ENCODE measurements at places on chromosomes 3 and 15. TPM values are rescaled to one million over a fixed set of nuclear protein-coding genes. Genes with fewer than 3 reads are reported as not detected.

DUOX2 gene
- 0.06 TPM for total RNA-seq

GOLGB1 gene
- 49.3 TPM for total RNA-seq

C2CD4A gene
- total RNA-seq = 0.11 TPM

SLC2A2 gene
- total RNA-seq = not detected

DNA sequence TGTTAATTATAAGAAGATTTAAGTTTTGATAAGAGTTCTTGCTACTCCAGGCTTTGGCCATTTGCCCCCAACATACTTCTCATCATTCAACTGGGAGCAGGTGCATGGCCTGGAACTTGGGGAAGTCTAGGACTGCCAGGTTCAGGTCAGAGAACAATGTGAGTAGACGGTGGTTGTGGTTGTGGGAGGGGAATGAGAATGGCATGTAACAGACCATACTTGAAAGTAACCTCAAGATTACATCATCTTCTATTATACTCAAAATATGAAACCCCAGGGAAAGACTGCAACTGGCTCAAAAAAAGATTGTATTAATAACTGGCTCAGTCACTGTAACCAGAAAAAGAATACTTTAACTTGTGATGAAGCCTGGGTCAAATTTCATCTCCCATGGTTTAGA, 364.9 kb upstream of the DPPA4 start:
- DNase-seq = no peak
- no peaks in the 10 kb centered on the region for H3K27me3 ChIP-seq
- H3K4me3 ChIP-seq = no peak overlapping the region
- H3K4me1 ChIP-seq = no peaks in the 10 kb centered on the region

GRCh38 chr15:73601451-73602445, 31.4 kb downstream of the NPTN start:
- no peaks in the 10 kb centered on the region for H3K36me3 ChIP-seq
- no peaks in the 10 kb centered on the region for H3K27me3 ChIP-seq
- no peak for DNase-seq
- H3K27ac ChIP-seq = no peak overlapping the region
- no peak overlapping the region for H3K4me3 ChIP-seq
- peaks cover 29% of the 10 kb centered on the region for H3K4me1 ChIP-seq

GRCh38 chr3:114857299-114857701, 289.8 kb downstream of the ZBTB20 start:
- no peak overlapping the region for H3K4me3 ChIP-seq
- no peaks in the 10 kb centered on the region for H3K36me3 ChIP-seq
- DNase-seq = no peak
- H3K27ac ChIP-seq = no peak overlapping the region

GRCh38 chr3:11381141-11381540, 108.9 kb downstream of the ATG7 start:
- H3K4me3 ChIP-seq = no peak overlapping the region
- H3K27ac ChIP-seq = no peak overlapping the region
- H3K27me3 ChIP-seq = no peaks in the 10 kb centered on the region
- H3K36me3 ChIP-seq = peaks cover 5% of the 10 kb centered on the region
- no peaks in the 10 kb centered on the region for H3K4me1 ChIP-seq
- DNase-seq = no peak

DNA sequence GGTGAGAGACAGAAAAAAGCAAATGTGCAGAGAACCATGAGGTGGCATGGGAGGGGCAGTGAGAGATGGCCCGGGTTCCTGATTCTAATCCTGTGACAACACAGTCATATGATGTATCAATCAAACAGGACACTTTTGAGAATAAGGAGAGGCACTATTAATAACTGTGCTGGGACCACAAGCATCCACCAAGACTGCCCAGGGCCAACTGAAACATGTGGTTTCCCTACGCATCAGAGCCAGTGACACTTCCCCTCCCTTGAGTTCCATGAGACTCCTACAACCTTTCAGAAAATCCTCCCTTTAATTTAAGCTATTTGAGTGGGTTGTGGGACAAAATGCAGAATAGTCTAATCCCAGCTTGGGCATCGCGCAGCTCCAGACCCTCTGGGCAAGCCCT, 17.4 kb downstream of the SH3BP5 start:
- peak overlapping the region; percentile 18 for H3K27ac ChIP-seq
- peaks cover 3% of the 10 kb centered on the region for H3K36me3 ChIP-seq
- no peaks in the 10 kb centered on the region for H3K27me3 ChIP-seq
- no peak for DNase-seq
- H3K4me3 ChIP-seq = no peak overlapping the region

GRCh38 chr15:89556413-89557262, 18.6 kb upstream of the TICRR start:
- peak; percentile 35 for DNase-seq
- H3K4me1 ChIP-seq = no peaks in the 10 kb centered on the region
- no peaks in the 10 kb centered on the region for H3K27me3 ChIP-seq
- H3K27ac ChIP-seq = no peak overlapping the region
- H3K4me3 ChIP-seq = no peak overlapping the region
